A172 (cell line): ENCODE measurements at places on chromosomes 5 and 9.

DNA sequence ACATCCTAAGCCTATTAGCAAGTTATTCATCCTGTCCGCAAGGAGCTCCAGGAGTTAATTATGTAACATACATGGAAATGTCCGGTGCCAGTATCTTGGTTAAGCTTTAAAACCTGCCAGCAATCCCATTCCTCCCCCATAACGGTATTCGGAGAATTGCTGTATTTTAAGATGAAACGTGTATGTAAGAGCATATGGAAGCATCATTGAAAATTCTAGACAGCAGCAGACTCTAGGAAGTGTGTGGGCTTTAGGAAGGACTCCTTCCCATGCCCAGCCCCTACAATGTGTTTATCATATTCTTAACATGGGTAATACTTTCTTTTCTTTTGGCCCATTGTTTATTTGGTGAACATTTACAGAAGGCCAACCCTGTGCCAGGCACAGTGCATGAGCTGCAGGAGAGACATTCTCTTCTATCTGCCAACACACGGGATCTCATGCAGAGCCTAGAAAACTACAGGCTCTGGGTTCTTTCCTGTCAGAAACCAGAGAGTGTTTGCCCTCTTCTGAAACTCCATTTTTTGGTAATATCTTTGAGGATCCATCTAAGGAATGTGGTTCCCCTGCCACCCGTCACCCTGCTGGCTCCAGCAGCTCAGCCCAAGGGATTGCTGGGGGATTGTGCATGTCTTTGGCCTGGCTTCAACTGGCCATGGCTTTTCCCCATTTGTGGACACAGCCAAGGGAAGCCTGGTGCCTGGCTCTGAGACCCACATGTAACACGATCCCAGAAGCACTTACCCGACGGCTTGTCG, 15.1 kb downstream of the ANGPTL2 start:
- no peak for DNase-seq

DNA sequence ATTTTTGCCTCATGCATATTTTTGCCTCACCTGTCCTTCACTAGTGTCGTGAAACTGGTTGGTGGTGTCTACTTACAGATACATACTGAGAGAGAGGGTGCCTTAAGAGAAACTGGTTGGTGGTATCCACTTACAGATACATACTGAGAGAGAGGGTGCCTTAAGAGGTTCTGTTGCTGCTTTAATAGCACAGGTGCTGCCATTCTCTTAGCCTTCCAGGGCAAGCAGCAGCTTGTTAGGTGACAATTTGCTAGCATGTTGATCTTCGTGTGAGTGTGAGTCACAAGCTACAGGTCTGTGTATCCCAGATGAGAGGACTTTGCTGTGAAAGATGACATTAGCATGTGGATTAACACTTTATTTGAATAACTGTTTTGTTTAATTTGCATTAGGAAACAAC, 1.4 kb downstream of the PTTG1 start:
- DNase-seq = no peak

- DNase-seq = no peak
Observed at GRCh38 chr9:35749515-35750255, 598 bp downstream of the RGP1 start.

- no peak for DNase-seq
Observed at GRCh38 chr5:36199620-36200019, 42.1 kb downstream of the NADK2 start.

- no peak for DNase-seq
Observed at GRCh38 chr5:132838516-132839282, 8.3 kb upstream of the SHROOM1 start.

DNA sequence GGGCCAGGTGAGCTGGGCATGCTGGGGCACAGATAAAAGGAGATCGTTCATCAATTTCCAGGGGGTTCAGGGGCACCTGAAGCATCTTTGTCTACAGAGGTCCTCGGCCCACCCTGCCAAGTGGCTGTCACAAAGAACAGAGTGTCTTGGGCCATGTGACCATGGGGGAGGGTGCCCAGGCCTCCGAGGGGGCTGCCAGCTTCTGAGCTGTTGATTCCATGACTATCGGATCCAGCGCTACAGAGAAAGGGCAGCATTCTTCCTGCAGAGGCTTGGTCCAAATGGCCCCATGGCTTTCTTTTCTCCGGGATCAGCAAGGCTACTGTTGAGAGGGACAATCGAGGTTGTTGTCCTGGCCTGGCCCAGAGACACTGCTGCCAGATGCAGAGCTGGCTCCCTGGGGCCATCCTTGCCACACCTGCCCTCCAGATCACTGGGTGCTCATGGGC, 289.2 kb downstream of the ZSWIM6 start:
- no peak for DNase-seq

DNA sequence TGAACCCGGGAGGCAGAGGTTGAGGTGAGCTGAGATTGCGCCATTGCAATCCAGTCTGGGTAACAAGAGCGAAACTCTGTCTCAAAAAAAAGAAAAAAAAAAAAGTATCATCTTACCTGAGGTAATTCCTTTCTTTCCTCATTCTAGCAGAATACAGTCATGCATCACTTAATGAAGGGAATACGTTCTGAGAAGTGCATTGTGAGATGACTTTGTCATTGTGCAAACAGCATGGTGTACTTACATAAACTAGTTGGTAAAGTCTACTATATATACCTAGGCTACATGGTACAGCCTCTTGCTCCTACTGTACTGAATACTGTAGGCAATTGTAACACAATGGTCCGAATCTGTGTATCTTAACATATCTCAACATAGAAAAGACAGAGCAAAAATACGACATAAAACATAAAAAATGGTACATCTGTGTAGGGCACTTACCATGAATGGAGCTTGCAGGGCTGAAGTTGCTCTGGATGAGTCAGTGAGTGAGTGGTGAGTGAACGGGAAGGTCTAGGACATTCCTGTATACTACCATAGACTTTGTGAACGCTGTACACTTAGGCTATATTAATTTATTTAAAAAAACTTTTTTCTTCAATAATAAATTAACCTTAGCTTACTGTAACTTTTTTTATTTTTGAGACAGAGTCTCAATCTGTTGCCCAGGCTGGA, 100.4 kb downstream of the GLDC start:
- DNase-seq = no peak

DNA sequence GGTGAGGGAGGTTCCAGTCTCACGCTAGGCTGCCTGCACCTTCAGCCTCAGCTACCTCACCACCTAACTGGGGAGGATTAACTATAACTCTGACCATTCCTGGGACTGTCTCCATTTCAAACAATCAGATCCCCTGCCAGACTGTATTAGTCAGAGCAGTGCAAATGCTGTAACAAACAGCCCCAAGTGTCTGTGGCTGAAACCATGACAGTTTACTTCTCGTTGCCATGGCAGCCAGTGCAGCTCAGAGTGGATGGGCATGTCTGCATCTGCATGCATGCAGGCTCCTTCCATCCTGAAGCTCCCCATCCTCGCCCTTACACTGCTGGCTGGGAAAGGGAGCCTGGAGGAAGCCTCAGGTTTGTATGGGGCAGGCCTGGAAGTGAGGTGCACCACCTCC, 86.7 kb downstream of the KCNIP1 start:
- DNase-seq = no peak

GRCh38 chr9:25461416-25461815, 216.8 kb downstream of the TUSC1 start:
- no peak for DNase-seq

DNA sequence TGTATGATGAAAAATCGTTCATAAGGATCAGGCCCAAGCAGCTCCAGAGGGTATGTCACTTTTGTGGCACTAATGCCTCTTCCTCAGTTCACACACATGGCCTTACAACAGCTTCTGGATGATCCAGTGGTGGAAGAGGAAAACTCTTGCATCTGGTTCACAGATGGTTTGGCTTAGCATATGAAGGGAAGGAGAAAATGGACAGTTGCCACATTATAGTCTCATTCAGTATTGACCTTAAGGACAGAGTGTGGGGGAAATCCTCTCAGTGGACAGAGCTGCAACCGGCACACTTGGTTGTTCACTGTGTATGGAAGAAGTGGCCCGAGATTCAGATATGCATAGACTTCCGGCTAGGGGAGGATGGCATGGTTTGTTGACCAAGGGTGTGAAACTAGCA, 22.8 kb downstream of the C9orf57 start:
- DNase-seq = no peak

DNA sequence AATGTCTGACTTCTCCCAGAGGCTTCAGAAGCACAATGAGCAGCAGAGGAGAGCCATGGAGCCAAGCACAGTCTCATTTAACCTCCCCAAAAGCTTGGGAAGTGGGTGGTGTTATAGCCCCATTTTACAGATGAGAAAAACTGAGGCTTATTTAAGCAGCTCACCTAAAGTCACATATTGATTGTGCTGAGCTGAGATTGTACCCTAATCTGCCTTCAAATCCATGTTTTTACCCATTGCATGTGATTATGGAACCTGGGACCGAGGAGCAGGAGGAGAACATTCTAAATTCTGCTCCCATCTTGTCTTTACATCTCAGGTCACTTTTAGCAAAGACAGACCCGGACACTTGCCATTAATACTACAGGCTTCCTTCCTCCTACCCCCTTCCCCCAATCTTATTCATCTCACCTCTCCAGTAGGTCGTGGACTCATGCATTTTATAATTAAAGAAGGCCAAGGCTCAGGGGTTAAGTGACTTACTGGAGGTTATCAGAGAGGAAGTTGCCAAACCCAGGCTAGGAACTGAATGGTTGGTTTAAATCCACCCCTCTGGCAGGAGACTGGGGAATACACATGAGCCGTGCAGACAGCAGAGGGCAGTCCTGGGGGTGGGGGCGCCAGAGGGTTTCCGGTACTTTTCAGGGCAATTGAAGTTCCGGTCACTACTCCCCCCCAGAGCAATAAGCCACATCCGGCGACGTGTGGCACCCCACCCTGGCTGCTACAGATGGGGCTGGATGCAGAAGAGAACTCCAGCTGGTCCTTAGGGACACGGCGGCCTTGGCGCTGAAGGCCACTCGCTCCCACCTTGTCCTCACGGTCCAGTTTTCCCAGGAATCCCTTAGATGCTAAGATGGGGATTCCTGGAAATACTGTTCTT, 51.0 kb upstream of the IL17B start:
- DNase-seq = peak; percentile 76

DNA sequence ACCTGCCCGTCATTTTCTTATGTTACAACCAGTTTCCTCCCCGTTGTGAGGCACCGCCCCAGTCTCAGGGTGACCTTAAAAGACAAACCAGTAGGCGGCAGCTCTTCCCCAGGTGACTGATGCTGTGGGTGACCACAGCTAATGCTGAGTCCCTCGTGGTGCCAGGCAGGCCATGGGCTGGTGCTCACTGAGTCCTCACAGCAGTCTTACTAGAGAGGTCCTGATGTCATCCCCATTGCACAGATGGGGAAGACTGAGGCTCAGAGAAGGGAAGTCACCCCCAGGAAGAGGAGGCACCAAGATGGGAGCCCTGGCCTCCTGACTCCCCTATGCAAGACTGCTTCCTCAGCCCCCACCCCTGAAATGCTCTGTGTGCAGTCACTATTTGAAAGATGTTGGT, 978 bp downstream of the CFAP157 start:
- peak; percentile 40 for DNase-seq

DNA sequence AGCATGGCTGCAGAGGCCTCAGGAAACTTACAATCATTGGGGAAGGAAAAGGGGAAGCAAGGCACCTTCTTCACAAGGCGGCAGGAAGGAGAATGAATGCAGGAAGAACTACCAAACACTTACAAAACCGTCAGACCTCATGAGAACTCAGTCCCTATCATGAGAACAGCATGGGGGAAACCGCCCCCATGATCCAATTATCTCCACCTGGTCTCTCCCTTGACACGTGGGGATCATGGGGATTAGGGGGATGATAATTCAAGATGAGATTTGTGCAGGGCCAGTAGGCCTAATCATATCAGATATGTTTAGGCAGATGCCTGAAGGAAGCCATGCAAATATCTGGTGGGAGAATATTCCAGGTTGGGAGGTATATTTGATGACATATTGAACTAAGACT, 1176.4 kb upstream of the CDH18 start:
- no peak for DNase-seq

DNA sequence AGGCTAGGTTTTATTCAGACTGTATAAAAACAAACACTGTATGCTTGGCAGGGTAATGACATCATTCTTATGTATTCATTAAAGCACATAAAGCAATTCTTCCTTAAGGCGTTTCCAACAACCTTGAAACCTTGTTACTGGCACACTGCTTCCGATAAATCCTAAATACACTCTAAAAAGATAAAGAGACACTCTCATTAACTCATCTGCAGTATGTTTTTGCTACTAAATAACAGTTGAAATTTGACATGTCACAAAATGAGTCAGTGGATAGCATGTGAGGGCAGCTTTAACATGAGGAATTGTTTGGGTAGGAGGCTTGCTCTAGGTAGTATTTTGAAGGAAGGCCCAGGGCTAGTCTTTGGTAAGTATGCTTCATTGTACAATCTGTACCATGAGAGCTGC, 13.7 kb downstream of the YIPF5 start:
- DNase-seq = no peak

DNA sequence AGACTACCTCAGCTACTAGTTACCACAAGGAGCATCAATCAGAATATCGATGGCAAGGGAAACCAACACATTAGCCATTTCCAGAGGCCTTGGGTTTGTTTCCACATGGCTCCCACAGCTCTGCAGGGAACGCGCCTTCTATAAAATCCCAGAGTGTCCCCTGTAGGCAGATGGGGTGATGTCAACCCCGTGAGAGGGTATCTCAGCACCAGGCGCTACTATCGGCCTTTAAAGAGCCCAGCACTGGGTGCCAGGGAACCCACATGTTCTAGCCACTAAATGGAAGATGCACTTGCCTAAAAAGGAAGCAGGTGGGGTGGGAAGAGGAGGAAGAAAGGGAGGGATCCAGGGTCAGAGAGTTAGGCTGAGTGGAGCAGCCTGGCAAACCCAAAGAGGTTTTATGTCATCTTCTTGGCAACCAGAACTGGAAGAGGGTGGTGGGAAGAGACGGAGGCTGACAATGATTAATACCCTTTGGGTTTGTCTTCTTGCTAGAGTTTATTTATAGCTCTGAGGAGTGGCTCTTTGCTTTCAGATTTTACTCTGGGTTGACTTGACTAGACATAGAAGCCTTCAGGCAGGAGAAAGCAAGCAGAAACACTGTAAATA, 19.9 kb downstream of the MACROH2A1 start:
- peak; percentile 13 for DNase-seq

- DNase-seq = no peak
Observed at GRCh38 chr9:99663856-99664255, 157.8 kb upstream of the NR4A3 start.

DNA sequence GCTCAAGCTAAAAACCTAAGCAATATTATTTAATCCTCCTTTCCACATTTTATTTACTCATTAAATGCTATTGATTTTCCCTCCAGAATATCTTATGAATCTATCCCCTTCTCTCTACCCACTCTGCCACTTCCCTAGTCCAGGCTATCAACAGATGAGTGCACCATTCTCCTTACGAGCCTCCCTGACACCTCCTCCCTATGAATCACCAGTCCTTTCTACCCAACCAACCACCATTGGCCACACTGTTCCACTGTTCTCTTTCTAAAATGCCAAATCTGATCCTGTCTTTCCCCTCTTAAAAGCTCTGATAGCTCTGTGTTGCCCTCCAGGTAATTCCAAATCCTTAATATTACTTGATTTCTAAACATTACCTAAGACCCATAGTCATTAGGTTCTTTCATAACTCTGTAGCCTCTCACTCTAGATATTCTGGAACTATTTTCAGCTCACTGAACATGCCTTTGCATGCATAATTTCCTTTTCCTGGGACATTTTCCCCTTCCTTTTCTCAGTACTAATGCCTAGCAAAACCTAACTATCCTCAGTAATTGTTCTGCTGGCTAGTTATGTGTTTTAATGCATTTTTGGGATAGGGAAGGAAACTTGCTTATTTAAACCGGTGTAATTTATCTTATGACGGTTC, 126.3 kb downstream of the UNC13B start:
- no peak for DNase-seq
